ENCODE measurements at places on chromosomes 5 and 9.

DNA sequence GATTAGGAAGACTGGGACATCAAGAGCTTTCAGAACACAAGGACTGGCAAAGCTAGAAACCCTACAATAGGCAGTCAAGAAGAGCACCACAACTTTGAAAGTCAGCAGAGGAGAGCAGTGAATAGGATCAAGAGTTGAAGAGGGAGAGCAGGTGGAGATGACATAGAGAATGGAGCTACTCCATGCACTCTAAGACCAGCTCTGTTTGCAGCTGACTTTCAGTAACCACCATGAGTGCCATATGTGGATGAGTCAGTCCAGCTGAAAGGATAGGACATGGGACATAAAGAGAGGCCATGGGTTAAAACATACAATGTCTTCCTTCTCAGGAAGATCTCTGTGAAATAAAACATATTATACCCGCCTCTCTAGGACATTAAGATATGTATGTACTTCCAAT, 289.1 kb upstream of the KLF4 start:
- DNase-seq, result no peak

DNA sequence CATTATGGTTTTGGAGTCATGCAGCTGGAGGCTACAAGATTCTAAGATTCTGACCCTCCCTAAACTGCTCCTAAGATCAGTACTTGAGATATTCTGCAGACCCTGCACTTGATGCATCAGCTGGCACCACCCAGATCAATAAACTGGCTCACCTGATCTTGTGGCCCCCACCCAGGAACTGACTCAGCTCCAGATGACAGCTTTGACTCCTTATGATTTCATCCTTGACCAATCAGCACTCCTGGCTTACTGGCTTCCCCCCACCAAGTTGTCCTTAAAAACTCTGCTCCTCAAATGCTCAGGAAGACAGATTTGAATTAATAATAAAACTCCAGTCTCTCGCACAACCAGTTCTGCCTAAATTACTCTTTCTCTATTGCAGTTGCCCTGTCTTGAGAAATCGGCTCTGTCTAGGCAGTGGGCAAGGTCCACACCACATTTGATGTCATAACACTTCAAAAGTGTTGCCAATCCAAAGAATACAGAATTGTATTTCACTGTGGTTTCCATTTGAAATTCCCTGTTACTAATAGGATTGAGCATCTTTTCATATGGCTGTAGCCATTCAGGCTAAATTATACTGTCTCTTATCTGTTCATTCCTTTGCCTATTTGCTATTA, 14.8 kb upstream of the SLC30A5 start:
- DNase-seq, result no peak

DNA sequence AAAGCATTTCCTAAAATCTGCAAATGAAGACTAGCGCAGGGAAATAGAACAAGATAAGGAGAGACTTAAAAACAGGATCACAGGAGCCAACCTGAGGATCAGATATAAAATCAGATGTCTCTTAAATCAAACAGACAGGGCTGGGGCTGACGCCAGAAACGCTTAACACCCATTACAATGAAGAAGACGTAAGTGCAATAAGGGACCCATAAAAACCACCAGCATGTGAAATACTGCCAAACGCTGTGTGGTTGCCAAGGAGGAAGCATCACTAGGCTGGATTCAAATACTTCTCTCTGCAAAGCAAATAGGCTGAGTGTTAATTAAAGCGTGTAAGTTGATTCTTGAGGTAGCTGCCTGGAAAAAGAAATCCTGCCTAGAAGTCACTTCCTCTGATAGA, 74.4 kb upstream of the ATP10B start:
- no peak for DNase-seq

GRCh38 chr5:1323803-1324173, 21.1 kb downstream of the CLPTM1L start:
- no peak for DNase-seq

DNA sequence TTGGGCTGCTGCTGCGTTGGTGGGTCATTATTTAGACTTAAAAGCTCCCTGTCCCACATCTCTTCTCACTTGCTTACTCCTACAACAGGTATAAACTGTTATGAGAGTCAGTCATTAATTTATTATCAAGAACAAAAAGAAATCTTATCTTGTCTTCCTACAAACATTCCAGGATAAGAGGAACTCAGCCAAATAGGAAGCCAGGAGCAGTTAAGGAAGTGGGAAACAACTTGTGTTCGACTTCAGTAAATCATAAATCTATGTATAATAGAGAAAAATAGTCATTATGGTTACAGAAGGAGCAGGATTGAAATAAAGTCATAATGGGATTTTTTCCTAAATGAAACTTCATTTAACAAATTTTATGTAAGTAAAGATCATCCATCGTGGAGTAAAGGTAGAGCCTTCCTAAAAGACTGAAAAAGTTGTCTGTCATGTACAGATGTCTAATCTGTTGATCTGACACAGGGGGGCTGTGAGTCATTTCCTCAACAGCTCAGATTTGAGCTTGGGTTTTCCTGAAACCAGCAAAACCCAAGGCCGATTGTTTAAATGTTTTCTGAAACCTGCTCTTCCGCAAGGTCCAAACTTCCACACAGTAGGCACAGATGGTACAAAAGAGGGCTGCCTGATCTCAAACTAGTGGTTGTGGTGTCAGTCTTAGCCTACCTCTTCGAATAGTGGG, 25.3 kb upstream of the LRRTM2 start:
- no peak for DNase-seq

- DNase-seq, result no peak
Observed at GRCh38 chr5:174610968-174611367, 113.4 kb upstream of the MSX2 start.

DNA sequence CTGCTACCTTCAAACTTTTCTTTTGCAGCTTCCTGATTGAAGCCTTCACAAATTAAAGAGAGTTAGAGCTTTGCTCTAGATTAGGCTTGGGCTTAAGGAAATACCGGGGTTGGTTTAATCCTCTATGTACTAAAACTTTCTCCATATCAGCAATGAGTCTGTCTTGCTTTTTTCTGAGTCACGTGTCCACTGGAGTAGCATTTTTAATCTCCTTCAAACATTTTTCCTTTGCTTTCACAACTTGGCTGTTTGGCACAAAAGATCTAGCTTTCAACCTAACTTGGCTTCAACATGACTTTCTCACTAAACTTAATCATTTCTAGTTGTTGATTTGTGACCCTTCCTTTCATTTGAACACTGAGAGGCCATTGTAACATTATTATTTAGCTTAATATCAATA, 261.6 kb downstream of the PLK2 start:
- DNase-seq, result no peak

DNA sequence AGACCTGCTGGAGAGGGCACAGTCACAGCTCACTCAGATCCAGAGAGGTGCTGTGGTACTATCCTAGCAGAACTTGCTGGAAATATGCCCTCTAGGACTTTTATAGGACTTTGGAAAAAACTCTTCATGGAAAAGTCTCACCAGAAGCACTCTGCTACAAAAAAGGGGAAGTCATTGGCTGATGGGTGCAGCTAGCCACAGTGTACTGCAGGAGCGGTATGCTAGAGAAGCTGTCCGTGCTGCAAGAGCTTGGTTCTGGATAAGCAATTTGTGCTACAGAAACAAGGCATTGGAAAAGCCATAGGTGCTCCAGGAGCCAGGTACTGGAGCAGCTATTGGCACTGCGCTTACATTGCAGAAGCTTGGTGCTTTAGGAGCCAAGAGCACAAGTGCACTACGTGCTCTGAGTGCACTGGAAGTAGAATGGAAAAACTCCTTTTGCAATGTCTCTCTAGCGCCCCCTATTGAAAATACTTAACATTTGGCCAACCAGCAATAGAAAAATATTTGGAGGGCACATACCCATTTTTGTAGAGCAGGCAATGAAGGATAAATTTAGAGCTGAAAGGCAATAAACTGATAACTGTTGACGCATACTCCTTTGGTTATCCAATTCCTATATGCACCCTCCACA, 83.4 kb downstream of the MEGF10 start:
- DNase-seq, result no peak

All from activated naive CD4-positive, alpha-beta T cell (primary cell).